Stimulated activated effector memory CD8-positive, alpha-beta T cell treated with anti-CD3 and anti-CD28 coated beads, Interleukin-12 subunit alpha, Interleukin-12 subunit beta, amount 100 ng/mL, for 72 hours (primary cell): ENCODE measurements at places on chromosomes 3 and 15.
A peak's percentile ranks its signal among the peaks of the same experiment; 100 is the strongest.

DNA sequence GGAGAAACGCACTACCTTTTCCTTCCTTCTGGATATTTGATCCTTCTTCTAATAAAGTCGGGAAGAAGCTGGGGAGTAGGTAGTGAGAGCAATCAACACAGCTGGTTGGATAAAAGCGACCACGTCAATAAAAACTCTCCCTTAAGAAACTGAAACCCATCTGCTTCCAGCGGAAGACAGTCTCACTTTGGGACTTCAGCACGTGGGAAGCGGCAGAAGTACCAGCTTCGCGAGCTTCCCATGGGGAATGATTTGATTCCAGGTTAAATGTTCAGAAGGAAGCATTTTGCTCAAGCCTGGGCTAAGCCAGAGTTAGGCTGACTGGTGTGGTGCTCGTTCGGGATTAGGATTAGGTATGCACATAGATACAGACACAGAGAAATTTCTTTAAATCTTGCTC, 262.3 kb upstream of the LYSMD4 start:
- no peak for DNase-seq

- DNase-seq: no peak
Observed at GRCh38 chr15:84863565-84864443, 20.7 kb upstream of the SLC28A1 start.

DNA sequence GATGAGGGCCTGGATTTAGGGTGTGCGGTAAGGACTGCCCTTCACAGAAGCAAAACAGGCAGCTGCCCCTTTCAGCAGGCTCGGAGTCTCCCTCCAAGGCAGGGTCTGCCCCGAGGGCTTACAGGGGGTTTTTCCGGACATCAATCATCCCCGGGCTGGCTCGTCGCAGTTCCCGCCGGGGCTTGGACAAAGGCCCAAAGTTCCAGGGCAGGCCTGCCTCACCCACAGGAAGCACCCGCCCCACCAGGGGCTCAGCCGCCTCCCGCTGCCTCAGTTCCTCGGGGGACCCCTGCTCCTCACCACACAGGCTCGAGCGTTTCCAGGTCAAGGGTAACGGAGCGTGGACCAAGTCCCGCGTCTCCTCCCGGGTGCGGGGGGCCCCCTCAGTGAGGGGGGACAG, 27.0 kb downstream of the KIF7 start:
- peak; percentile 38 for DNase-seq

GRCh38 chr3:17181413-17181907, 296.7 kb downstream of the PLCL2 start:
- peak; percentile 39 for DNase-seq

- no peak for DNase-seq
Observed at GRCh38 chr3:66456711-66457173, 44.1 kb downstream of the LRIG1 start.
